ENCODE measurements at places on chromosomes 3 and 15. TPM values are rescaled to one million over a fixed set of nuclear protein-coding genes. Genes with fewer than 3 reads are reported as not detected.

Gene STAB1
- not detected for total RNA-seq

Gene LDHAL6B
- total RNA-seq = not detected

Gene ADCY5
- total RNA-seq = 1.2 TPM

Gene AMOTL2
- 347 TPM for total RNA-seq

Gene COL6A5
- not detected for total RNA-seq

- no peak for DNase-seq
These were observed 13.3 kb upstream of the IL16 start for GRCh38 chr15:81183439-81183775.

GRCh38 chr3:11582191-11582968 lies 61.3 kb downstream of the VGLL4 start:
- DNase-seq = peak; percentile 91

DNA sequence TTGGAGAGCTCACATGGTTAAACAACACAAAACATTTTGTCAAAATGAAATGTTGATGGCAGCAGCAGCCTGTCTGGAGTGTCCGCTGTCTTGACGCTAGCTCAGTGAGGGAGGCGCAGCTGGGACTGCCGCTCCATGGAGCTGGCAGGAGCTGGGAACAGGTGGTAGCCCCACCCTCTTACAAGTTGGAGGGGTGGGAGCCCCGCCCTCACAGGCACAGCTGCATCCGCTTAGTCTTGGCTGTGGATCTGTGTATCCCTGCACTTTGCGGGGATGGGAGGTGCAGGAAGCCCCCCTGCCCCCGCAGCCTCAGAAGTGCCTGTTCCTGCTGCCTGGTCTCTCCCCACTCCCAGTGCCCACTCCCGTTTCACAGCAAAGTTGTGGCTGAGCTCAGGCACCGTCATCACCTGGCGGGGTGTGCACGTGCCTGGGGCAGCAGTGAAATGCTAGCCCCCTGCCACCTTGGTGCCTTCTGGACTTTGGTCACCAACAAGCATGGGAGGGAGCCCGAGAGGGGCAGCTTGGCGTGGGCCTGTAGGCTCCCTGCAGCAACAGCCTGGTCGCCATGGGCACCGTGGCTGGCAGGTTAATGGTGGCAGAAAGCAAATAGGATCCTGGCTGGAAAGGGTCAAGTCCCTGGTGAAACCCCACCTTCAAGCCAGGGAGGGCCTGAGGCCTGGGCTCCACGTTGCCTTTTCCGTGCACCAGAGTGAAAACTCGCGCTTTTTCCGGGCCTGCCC lies 53.8 kb upstream of the CADM2 start:
- no peak for DNase-seq

DNA sequence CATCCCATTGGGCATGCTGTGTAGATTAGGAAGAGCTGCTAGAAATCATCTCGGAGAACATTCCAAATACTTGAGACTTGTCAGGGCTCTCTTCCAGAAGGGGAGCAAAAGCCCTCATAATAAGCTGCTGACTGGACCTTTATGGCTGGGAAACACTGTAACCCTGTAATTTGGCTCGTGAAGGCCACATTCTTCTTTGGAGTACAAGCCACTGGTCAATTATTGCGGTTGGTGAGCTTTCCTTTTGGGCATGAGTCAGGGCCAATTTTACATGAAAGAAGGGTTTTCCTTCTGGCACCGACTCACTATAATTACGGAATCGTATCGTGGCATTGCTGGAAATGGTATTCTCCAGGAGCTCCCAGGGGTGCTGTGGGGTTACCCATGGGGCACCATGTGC lies 434.5 kb upstream of the RGMA start:
- peak; percentile 65 for DNase-seq

DNA sequence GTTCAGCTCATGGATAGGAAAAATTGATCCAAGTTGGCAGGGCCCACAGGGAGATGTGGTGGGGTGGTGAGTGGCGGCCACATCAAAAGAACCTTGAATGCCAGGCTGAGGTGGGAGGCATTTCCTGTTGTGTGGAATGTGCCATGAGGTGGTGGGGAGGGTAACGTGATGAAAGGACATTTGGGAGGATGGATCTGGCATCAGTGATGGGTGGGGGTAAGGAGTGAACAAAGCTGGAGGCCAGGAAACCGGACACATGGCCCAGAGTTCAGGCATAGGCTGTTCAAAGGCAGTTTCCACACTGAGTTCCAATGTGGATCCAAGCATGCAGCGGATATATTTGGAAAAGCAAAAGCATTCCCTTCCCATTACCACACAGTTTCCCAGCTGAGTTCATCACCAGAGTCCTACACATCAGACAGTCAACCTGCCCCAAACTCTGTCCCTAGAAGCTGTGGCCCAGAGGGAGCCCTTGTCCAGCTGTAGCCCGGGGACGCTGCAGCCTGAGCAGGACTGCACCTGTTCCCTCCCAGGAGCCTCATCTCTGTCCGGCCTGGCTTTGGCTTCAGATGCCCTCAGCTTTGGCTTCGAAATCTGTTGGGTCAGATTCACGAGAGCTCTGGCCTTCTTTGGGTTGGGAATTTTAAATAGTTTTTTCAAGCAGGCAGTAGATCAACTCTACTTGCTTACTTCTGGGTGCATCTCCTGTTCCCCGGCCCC lies 37.8 kb upstream of the GOLGA6B start:
- DNase-seq = no peak

GRCh38 chr3:21654241-21654640 lies 96.8 kb downstream of the ZNF385D start:
- DNase-seq = no peak

GRCh38 chr15:47959617-47960413 lies 161.0 kb upstream of the SLC24A5 start:
- DNase-seq = no peak

DNA sequence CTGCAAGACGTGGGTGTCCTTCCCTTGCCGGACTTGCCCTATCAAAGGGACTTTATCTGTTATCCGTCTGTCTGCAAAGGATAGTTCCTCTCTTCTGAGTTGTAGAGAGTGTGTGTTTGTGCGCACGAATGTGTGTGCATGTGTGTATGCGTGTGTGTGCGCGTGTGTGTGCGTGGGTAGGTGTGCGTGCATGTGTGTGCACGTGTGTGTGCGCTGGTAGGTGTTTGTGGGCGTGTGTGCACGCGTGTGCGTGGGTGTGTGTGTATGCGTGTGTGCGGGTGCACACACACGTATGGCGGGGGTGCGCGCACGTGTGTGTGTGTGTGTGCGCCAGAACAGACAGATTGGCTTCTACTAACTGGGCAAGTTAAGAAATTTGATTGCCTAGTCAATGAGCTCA lies 4.1 kb upstream of the BMF start:
- DNase-seq = no peak

DNA sequence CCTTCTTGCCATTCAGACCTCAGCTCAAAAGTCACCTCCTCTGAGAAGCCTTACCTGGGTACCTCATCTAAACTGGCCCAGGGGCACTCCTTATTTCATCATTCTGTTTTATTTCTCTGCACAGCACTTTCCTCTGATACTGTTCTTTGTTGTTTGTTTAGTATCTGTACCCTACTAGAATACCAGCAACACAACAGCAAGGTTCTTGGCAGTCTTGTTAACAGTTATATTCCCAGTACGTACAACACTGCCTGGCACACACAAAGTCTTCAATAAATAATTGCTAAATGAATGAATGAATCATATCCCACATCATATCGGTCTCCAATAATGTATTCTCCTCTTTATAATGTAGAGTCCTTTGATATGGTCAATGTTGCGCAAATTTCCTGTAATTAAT lies 188.1 kb downstream of the FOXP1 start:
- DNase-seq = no peak

DNA sequence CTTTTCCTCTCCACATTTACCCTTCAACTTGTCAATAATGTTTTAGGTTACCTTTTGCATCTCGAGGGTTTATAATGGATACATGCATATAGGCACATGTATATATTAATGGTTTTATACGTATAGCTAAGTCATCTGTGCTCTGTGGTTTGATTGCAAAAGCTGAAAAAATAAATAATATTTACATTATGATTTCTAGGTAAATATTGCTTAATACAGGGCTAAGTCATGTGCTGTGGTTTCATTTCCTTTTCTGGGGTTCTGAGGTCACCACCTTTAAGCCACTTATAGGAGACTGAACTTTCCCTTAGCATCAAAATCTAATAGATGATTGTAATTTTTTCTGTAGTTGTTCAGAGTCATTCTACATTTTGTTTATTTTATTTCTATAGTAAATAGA lies 33.1 kb downstream of the LPP start:
- no peak for DNase-seq

DNA sequence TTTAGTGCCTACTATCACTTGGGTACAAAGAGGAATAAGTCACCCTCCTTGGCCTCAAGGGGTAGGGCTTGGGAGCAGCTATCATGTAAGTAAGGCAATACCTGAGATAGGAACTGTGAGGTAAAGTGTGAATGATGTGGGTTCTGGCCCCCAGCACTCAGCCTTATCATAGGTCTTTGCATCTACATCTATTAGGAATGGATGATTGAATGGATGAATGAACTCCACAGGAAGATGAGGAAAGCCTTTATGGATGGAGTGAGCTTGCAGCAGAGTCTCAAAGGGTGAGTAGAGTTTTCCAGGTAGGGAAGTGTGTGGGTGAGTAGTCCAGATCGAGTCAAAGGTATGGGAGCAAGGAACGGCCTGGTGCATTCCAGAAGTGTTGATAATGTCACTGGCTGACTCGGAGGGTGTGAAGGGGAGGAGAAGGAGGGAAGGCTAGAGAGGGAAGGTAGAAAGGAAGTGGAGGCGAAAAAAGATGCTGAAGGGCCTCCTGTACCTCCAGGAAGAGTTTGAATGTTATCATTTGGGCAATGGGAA lies 13.1 kb upstream of the ABHD2 start:
- no peak for DNase-seq

DNA sequence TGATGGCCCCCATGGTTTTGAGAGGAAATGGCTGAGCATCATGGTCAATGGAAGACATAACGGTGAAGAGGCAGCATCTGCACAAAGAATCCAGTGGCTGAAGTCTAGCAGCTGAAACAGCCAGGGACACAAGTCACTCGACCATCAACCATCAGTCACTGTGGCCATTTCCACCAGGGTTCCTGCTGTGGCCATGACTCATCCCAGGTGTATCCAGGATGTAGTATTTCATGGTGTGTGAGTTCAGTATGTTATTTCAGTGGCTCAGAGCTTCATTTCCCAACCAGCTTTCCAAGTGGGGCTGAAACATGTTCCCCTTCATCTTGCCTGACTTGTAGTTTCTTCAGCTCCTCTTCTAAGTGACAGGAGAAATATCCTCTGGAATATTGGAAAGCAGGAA lies 47.8 kb upstream of the WNT5A start:
- no peak for DNase-seq

DNA sequence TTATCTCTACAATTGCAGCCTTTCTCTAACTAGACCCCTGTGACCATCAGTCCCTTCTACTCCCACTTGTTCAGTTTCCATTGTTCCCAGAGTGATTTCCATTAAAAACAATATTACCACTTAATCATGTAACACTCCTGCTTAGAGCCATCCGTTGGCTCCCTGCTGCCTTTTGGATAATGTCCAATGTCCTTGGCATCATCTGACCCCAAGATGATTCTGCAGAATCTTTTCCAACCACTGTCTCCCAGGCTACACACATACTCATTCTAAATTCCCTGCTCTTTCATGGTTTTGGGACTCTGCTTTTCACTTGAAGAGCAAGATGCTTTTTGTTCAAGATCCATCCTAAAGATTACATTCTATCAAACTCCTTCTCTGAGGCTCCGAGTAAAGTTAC lies 7.1 kb downstream of the KCNH8 start:
- DNase-seq = no peak

- no peak for DNase-seq
These were observed 196.0 kb upstream of the TOPAZ1 start for GRCh38 chr3:44045476-44046275.

DNA sequence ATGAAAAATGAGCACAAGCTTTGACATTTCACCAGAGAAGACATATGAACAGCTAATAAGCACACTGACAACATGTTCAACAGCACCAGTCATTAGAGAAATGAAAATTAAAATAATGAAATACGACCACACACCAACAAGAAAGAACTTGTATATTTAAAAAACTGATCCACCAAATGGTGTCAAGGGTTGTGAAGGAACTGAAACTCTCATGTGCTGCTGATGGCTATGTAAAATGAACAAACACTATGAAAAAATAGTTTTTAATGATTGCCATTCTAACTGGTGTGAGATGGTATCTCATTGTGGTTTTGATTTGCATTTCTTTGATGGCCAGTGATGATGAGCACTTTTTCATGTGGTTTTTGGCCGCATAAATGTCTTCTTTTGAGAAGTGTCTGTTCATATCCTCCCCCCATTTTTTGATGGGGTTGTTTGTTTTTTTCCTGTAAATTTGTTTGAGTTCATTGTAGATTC lies 193.8 kb downstream of the SCAPER start:
- no peak for DNase-seq

DNA sequence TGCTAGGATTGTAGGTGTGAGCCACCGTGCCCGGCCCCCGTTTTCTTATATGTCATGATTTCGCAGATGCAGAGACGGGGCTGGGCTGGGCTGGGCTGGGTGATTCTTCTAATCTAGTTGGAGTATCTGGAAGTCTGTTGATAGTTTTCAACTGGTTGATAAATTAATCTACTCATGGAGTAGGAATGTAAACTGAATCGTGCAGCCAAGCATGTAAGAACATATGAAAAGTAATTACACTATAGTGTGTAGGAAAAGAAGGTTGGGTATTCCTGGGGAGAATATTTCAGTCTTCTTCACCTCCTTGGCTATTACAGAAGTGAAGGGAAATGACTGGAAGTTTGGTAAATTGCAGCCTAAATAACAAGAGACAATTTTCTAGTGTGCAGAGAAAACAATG lies 82.6 kb upstream of the MAGI1 start:
- peak; percentile 46 for DNase-seq

DNA sequence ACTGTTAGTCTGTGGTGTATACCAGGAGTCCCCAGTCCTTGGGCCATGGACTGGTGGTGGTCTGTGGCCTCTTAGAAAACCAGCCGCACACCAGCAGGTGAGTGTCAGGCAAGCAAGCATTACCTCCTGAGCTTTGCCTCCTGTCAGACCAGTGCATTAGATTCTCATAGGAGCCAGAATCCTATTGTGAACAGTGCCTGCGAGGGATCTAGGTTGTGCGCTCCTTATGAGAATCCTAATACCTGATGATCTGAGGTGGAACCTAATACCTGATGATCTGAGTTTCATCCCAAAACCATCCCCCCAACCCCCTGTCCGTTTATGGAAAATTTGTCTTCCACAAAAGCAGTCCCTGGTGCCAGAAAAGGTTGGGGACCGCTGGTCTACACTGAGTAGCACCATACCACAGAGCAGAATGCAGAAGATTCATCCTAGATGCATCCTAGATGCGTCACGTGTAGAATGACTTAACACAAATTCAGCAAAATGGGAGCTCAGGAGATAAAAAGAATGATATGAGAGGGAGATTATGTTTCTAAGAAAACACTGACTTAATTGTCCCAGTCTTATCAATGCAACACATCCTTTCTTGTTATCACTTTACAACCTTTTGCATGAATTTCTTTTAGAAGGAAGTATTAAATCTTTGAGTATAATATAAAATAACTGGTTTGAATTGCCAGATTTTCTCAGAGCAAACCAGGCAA lies 28.5 kb downstream of the SELENOT start:
- no peak for DNase-seq

GRCh38 chr15:30063835-30064546 lies 18.8 kb upstream of the GOLGA8J start:
- no peak for DNase-seq

- DNase-seq = peak; percentile 3
These were observed 56.5 kb downstream of the ZNF385D start for GRCh38 chr3:21694506-21694905.

- DNase-seq = no peak
These were observed 62.8 kb downstream of the SEMA5B start for GRCh38 chr3:122964811-122965210.
